T follicular helper cell (primary cell): ENCODE measurements at places on chromosomes 3 and 15.

DNA sequence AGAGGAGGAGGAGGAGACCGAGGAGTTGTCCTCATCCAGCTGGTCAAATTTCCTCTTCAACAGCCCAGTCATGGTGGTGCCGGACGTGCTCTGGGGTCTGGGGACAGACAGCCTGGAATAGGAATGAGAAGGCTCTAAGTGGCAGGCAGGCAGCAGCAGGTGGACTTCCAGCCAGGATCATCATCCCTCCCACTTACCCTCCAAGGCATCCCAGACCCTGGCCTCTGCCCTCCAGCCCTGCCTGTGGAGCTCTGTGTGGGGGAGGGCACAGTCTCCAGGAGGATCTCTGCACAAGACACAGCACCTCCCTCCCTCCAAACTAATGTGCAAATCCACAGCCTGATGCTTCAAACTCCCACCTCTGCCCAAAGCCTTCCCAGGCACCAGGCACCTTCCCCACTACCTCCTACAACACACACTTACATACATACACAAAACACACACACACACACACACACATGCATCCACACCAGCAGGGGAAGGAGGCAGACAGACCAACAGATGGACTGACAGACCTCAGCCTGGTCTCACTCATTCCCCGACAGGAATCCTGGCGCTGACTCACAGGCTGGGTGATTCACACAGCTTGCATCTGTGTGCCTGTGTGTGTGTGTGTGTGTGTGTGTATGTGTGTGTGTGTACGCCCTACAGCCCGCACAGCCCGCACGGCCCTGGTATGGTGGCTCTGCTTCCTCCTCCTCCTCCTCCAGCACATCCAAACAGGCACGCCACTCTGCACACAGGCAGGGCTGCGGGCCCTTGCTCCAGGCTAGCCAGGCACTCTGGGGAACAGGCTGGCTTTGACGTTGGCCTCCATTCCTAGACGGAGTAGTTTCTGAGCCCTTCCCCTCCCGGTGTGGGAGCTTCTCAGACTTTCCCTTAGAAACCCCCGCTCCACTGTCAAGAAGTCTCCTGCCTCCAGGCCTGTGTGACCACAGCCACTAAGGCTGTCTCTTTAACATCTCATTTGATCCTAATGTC lies 6.5 kb downstream of the CSRNP1 start:
- no peak for DNase-seq

DNA sequence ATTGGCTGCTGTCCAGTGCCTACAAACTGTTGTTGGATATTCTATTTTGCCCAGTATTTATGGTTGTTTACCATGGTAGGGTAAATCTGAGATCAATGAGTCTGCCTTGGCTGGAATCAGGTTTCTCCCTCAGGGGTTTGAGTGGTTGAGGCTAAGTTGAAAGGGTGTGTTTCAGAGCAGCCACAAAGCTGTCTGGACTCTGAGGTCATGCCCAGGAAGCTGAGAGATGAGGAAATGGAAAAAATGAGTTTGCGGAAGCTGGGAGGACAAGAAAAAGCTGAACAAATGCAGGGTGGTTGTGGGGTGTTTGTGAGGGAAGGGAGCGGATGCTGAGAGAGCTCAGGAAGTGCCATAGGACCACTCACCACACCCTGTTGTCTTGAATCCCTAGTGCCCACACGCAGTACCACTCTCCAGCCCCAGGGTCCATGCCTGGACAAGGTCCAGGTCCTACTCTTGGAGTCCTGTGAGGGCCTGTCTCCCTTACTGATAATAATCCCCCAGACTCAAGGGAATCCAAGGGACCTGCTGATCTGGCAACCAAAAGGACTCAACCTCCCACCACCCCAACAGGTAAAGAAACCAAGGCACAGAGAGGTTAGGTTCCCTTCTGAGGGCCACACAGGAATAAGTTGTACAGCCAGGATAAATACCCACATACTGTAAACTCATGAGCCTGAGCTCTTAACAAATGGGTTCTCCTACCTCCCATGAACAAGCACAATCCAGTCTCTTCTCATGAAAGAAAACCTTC lies 81.6 kb downstream of the PPCDC start:
- no peak for DNase-seq

- no peak for DNase-seq
These were observed 13.6 kb upstream of the LACTB start for GRCh38 chr15:63107895-63108546.

GRCh38 chr3:28745436-28745835 lies 396.8 kb upstream of the AZI2 start:
- DNase-seq = no peak

GRCh38 chr15:89875741-89876140 lies 18.1 kb downstream of the AP3S2 start:
- no peak for DNase-seq

DNA sequence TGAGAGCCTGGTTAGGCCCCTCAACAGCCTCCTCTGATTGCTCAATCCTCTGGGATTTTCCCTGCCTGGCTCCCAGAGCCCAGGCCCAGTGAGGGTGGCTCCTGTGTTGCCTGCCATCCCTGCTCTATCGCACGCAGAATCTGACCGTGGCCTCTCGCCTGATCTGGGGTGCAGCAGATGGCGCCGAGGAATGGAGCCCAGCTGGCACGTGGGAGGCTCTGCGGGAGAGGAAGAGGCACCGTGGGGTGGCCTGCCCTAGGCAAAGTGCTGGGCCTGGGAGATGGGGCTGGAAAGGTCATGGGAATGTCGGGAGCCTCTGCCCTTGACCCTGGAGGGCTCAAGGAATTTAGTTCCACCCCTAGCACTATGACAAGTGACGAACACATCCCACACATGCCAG lies 10.3 kb downstream of the SV2B start:
- DNase-seq = no peak

DNA sequence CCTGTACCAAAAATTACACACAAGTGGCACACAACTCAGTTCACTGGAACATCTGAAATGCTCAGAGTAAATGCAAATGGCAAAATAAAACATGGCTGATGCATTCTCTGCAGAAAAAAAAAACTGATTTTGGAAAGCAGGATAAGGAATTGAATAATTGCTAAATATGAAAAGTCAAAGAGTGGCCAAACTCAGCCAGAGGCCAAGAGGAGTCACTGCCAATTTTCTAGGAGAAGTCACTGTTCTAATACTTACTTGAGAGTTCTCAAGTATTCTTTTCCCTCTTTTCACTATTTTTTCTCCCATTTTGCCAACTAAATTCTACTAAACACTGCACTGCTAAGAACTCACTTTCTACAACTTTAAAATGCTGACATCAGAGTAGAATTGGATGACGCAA lies 1018.6 kb downstream of the TUSC7 start:
- DNase-seq = no peak

DNA sequence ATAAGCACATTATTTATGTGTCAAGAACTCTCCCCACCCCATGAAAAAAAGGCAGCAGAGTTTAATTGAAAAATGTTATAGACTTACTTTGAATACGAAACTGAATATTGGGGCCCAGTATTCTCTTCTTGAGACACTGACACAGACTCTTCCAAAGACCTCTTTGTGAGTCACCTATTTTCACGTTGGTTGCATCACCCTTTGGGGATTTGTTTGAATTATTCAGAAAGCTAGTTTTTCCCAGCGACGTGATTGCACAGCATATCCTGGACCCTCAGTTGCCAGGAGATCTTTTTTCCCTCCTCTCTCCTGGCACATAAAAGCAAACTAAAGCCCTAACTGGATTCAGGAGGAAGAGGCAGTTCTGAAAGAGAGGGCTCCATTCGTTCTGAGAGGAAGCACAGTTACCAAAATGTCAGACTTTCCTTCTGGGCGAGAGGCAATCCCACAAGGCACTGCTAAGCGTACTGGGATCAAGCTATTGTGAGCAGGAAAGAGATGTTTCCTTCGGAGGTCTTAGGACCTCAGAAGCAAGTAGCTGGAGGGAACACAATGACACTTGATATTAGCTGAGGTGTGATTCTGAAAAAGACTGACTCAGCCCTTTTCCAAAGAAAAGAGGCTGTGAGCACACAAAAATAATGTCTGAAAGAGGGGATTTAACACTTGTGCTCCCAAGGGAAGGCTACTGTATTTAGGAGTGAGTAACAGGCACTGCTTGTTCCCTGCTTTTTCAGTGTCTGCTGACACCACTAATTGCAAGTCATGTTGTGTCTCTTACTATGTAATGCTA lies 65.8 kb upstream of the CADPS start:
- no peak for DNase-seq

DNA sequence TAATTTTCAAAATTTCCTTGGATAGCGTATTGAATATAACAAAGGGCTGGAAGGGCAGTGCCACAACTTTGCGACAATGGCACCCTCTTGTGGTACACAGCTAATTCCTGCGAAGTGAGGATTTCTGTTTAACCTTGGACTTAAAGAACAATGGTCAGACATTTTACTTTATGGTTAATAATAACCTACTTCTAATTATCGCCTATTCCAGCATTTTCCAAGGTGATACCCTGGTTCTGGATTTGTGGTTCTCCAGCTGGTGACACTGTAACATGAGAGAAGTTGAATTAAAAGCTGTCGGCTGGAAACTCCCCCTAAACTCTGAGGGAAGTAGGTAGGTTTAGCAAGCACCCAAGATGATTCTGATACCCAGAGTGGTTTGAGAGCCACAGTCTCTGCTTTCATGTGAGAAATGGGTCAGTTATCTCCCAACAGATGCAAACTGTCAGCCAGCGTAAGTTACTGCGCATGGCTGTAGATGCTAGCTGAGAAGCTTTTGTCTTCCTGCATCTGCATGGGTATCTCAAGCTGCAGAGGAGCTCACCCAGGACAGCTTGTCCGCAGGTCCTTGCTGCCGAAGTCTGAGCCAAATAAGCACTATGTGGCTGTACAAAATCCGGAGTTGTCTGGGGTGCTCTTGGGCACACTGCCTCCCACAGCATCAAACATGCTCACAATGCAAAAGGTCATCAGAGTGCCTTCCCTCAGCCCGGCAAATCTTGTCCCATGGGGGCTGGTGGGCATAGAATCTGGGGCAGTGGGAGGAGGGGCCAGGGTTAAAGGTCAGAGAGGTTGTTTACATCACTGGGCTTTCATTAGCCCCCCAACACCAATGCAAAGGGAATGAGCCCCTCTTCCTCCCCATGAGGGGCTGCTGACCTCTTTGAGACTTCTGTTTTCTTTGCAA lies 6.6 kb upstream of the CHSY1 start:
- no peak for DNase-seq

GRCh38 chr3:149532489-149533180 lies 58.1 kb downstream of the TM4SF4 start:
- DNase-seq = no peak

GRCh38 chr15:70244978-70245542 lies 147.3 kb upstream of the TLE3 start:
- DNase-seq = no peak
